Activated naive CD4-positive, alpha-beta T cell treated with anti-CD3 and anti-CD28 coated beads, Interleukin-2, amount 10 ng/mL, durations not matched to agents 7 days and 5 days (primary cell): ENCODE measurements at places on chromosomes 16 and 17.
A peak's percentile ranks its signal among the peaks of the same experiment; 100 is the strongest.

GRCh38 chr17:8720596-8720995 lies 24.0 kb downstream of the CCDC42 start:
- H3K4me1 ChIP-seq, result no peaks in the 10 kb centered on the region
- H3K36me3 ChIP-seq, result no peaks in the 10 kb centered on the region
- H3K27me3 ChIP-seq, result peaks cover 20% of the 10 kb centered on the region
- DNase-seq, result no peak

- H3K4me3 ChIP-seq, result no peak overlapping the region
- no peaks in the 10 kb centered on the region for H3K36me3 ChIP-seq
- DNase-seq, result no peak
- H3K27me3 ChIP-seq, result peaks cover 8% of the 10 kb centered on the region
- H3K27ac ChIP-seq, result no peak overlapping the region
These were observed 5.7 kb upstream of the CHST4 start for GRCh38 chr16:71520550-71520949.

DNA sequence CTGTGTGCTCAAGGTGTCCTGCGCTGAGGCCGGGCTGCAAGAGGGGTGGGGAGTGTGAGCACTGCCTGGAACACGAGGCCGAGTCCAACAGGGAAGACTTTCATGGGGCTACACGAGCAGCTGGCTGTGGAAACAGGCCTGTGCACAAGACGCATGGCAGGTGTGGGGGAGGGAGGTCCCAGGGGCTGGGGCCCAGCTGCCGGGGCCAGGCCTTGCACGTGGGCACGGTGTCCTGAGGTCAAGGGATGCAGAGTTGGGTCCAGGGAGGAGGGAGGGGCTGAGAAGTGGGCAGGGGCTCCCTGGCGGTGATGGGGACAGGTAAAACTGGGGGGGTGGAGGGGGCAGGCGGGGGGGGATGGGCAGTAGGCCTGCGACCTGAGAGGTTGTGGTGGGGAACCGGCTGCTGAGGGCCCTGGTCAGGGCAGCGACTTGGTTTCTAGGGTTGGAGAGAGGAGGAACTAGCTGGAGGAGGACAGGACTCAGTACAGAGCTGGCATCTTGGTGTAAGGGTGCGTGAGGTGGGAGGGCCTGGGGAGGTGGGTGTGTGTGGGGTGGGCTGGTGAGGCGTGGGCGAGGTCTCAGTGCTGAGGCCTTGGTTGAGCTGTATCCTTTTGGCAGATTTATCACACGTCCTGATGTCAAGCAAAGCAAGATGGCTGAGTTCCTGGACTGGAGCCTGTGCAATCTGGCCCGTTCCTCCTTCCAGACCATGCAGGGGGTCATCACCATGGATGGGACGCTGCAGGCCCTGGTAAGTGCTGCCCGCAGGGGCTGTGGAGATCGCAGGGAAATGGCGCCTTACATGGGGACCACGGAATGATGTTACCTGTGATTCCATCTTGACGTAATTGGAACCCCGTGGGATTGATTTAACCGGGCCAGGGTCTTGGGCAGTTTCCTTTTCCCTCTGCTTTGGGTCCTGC lies 29.4 kb downstream of the TBCD start:
- no peaks in the 10 kb centered on the region for H3K27me3 ChIP-seq
- H3K4me3 ChIP-seq, result no peak overlapping the region
- no peak for DNase-seq
- H3K36me3 ChIP-seq, result peaks cover 27% of the 10 kb centered on the region
- H3K27ac ChIP-seq, result no peak overlapping the region

DNA sequence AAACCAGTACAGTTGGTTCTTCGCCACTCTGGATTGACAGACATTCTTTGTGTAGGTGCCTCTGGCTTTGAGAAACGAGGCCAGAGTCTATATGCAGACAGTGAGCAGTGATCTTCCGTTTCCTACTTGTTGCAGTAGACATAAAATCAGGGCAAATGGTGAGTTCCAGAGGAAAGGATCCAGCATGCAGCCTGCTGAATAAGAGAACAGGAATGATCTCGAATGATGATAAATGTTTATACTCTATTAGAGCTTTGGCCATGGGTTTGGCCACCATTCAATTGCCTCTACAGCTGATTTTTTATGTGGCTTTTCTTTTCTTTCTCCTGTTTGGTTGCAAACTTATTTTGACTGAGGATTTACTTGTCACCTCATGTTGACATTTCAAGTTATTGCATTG lies 286.7 kb downstream of the IRX3 start:
- H3K27me3 ChIP-seq, result no peaks in the 10 kb centered on the region
- no peak overlapping the region for H3K4me3 ChIP-seq
- no peak for DNase-seq

GRCh38 chr17:71260366-71260940 lies 860.4 kb upstream of the SOX9 start:
- no peaks in the 10 kb centered on the region for H3K36me3 ChIP-seq
- H3K4me3 ChIP-seq, result no peak overlapping the region
- H3K27me3 ChIP-seq, result no peaks in the 10 kb centered on the region

DNA sequence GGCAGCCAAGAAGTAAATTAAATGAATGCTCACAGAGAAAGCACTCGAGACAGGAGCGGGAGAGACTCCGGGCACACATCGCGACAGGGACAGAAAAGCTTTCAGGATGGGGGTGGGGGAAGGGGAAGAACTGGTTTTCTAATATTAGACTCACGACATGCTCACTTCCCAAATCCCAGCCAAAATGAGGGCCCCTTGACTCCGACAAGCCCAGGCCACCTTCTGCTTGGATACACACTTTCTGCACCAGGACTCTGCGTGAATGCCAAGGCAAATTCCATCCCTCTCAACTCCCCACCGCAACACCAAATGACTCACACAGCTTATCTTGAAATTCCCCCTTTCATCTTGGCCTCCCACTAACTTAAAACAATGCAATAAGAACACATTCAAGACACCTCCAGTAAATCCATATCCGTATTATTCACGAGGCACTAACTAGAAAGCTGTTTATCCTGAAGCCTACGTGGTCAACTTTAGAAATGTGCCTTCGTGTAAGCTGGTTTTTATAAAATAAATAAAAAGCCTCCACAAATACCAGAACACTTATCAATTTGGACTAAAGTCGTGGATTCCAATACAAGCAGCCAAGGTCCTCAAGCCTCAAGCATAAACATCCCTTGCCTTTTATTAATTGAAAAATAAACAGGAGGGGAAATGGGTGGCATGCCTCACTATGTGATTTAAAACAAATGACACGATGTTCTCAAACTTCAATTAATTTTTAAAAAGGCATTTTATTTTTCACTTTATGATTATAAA lies 46.1 kb downstream of the NXN start:
- no peak for DNase-seq
- H3K27me3 ChIP-seq, result peaks cover 10% of the 10 kb centered on the region
- H3K4me1 ChIP-seq, result no peaks in the 10 kb centered on the region
- no peaks in the 10 kb centered on the region for H3K36me3 ChIP-seq

DNA sequence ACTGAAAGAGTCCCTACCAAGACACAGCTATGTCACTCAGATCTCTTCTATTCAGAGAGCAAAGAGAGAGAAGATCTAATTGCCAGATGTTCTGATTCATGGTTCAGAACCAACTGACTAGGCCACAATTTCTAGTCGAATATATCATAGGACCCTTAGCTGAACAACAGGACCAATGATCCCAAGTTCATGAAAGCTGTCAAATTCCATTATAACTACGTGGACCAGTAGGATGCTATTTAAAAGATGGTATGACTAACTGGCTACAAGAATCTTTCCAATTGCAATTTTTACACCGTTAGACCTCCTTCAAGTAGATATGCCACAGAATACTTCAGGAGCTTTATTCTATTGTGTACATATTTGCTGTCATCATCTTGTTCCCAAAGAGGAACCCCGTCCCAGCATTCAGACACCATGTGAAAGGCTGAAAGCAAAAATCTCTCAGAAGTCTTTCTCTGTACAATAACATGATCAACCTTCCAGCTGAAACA lies 26.0 kb downstream of the DCUN1D3 start:
- no peaks in the 10 kb centered on the region for H3K27me3 ChIP-seq
- H3K4me1 ChIP-seq, result peaks cover 77% of the 10 kb centered on the region
- peak; percentile 45 for DNase-seq
- peak overlapping the region; percentile 96 for H3K27ac ChIP-seq
- peaks cover 19% of the 10 kb centered on the region for H3K36me3 ChIP-seq

DNA sequence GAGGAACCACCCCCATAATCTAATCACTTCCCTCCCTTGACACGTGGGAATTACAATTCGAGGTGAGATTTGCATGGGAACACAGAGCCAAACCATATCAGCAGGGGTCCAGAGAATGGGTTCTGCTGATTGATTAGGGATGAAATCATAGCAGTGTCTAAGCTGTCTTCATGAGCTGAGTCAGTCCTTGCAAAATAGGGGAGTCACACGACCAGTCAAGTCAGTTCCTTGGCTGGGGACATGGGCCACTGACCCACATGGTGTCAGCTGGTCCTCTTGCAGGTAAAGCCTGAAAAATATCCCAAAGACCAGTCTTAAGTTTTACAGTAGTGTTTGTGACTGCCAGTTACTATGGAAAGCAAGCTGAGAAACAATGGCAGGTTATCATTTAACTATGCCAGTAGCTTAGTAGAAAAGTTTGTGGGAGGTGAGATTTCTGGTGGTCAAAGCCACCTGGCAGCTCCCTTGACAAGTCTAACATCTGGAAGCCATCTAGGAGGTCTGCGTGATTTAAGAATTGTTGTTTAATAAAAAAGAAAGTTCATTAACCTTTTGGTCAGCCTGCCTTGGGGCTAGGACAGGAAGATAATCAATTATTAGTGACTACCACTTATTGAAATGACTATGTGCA lies 15.7 kb upstream of the ATF7IP2 start:
- H3K27ac ChIP-seq, result no peak overlapping the region
- H3K4me3 ChIP-seq, result no peak overlapping the region
- DNase-seq, result no peak
- H3K27me3 ChIP-seq, result no peaks in the 10 kb centered on the region

GRCh38 chr17:74677558-74678466 lies 34.9 kb downstream of the CD300LF start:
- peaks cover 76% of the 10 kb centered on the region for H3K27me3 ChIP-seq
- H3K27ac ChIP-seq, result peak overlapping the region; percentile 66
- no peak overlapping the region for H3K4me3 ChIP-seq
- DNase-seq, result peak; percentile 38
- no peaks in the 10 kb centered on the region for H3K36me3 ChIP-seq
